NCI-H187 treated with DMSO at 0.1 percent for 48 hours (cell line): ENCODE measurements at places on chromosomes 6 and 20.

GRCh38 chr6:15547400-15547799 lies 115.4 kb downstream of the DTNBP1 start:
- DNase-seq = no peak

DNA sequence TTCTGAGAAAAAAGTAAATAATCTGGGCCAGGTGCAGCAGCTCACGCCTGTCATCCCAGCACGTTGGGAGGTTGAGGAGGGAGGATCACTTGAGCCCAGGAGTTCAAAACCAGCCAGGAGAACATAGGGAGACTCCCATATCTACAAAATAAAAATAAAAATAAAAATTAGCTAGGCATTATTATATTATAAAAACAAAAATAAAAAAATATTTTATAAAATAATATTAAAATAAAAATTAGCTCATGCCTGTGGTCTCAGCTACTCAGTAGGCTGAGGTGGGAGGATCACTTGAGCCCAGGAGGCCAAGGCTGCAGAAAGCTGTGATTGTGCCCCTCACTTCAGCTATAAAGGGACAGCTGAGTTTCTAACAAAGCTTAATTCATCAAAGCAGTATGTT lies 362.9 kb downstream of the SMOC2 start:
- DNase-seq = no peak

- DNase-seq = no peak
Observed at GRCh38 chr20:38730989-38731737, 6.9 kb downstream of the SLC32A1 start.

GRCh38 chr6:85469276-85470022 lies 19.6 kb downstream of the NT5E start:
- no peak for DNase-seq

DNA sequence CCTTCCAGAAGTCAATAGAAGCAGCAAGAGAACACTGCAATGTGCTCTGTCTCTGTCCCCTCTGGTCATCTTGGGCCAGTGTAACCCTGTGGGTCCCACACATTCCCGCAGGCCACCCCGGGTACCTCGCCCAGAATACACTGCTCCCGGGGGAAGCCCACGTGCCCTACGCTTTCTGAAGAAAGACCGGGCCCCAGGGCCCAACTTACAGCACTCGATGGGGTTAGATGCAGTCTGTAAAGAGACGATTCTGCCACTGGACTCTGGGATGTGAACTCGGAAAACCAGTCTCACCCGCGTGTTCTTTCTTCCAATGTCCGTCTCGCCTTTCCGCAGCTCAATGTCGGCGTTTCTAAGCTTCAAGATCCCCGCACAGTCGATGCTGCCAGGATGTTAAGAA lies 68.7 kb downstream of the NFATC2 start:
- DNase-seq = no peak

- DNase-seq = no peak
Observed at GRCh38 chr6:5174756-5175549, 85.8 kb downstream of the LYRM4 start.

- DNase-seq = no peak
Observed at GRCh38 chr20:29873946-29874345, 1383.5 kb upstream of the DEFB115 start.
